ENCODE measurements at places on chromosomes 7 and 10.
A peak's percentile ranks its signal among the peaks of the same experiment; 100 is the strongest.

- peak; percentile 17 for DNase-seq
Measured at GRCh38 chr10:47261121-47261520, 38.9 kb upstream of the GDF10 start.

DNA sequence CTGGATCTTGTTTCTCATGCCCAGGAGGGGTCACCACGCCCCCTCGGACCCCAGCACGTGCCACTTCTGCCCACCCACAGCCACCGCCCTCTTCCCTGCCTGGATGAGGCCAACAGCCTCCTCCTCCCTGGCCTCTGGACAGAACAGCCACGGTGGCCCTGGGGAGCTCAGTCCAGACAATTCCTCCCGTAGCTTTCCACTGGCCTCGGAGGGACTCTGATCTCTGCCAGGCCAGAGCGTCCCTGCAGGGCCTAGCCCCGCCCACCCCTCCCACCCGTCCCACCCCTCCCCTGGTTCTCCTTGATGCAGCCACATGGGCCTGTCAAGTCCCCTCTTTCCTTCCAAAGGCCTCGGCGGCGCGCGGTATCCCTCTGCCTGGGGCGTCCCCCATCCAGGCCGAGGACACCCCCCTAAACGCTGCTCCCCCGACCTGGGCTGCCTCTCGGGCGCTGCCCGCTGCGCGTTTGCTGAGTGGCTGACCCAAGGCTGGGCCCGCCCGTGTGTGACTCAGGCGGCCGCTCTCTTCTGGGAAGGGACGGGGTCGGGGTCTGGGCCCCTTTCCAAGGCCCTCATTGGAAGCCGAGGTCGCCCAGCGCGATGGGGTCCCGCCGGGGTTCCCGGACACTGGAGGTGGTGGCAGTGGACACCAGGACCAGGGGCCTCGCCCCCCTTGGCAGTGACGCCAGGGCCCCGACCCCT lies 557 bp downstream of the TMEM120A start:
- DNase-seq, result no peak

GRCh38 chr7:47228386-47229014 lies 353.4 kb downstream of the TNS3 start:
- no peak for DNase-seq

GRCh38 chr7:149281508-149282330 lies 19.7 kb downstream of the ZNF783 start:
- DNase-seq, result no peak

DNA sequence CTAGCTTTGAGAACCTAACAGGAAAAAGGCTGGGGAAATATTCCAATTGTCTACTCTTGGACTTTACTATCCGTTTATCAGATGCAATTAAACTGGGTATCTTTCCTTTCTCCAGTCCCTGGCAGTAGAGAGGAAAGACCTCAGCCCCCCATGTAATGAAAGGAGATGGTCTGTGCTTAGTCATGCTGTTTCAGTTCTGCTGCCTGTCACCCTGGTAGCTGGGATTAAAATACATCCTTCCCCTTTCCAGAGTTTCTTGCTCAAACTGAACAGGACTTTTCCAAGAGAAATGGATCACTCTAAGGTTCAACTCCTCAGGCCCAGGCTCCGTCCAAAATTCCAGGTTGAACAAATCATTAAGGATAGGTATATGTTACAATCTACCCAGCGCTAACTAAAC lies 202.9 kb downstream of the PTEN start:
- DNase-seq, result no peak

GRCh38 chr7:22052674-22053365 lies 107.1 kb upstream of the CDCA7L start:
- DNase-seq, result no peak

DNA sequence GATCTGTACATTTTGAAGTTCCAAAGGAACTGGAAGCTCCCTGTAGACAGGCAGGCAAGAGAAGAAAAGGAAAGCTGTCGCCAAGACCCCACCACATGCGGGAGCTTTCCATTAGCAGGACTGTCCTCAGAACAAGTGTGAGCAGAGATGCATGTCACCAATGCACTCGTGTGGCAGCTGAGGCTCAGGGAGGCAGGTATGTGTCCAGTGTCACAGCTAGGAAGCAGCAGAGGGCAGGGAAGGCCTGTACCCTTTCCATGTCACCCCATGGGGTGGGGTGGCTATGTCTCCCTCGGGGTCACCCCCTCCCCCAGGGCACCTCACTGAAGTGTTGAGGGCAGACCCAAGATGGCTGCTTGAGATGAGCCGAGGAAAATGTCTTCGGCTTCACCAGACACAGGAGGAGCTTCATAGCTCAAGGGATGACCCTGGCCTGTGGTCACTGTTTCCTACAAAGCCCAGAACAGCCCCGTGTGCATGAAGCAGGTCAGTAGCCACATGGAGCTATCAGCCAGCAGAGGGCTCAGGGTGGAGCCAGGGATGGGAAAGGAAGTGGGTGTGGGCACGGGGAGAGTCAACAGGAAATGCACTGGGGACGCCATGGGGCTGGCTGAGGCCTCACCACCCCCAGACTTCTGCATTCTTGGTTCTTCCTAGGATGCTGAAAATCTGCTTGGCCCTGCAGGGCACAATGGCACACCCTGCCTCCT lies 96.6 kb downstream of the FAM53B start:
- DNase-seq, result peak; percentile 70

GRCh38 chr10:49108656-49109055 lies 6.7 kb downstream of the VSTM4 start:
- no peak for DNase-seq

DNA sequence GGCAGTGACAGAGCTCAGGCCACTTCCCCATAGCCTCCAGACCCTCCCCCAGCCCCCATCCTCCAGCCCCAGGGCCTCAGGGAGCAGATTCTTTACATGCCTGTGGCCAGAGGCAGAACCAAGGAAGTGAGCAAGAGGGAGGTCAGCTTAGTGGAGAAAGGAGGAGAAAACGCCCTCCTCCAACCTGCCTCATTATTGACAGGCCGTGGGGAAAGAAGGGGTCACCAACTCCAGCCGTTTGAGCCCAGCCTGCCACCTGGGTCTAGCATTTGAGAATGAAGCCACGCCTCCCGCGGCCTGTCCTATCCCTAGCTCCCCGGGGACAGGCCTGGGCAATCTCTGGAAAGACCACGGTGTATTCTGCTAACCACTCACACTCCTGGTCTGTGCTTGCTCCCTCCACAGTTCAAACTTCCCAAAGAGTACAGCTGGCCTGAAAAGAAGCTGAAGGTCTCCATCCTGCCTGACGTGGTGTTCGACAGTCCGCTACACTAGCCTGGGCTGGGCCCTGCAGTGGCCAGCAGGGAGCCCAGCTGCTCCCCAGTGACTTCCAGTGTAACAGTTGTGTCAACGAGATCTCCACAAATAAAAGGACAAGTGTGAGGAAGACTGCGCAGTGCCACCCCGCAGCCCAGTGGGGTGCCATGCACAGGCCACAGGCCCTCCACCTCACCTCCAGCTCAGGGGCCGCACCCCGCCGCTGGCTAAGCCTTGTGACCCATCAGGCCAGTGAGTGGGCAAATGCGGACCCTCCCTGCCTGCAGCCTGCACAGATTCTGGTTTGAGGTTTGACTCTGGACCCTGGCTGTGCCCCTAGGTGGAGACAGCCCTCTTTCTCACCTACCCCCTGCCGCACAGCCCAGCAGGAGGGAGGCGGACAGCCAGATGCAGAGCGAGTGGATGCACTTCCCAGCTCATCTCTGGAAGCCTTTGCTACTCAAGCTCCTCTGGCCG lies 14.3 kb upstream of the TRIM8 start:
- no peak for DNase-seq
